Astrocyte (in vitro differentiated cells and primary cell): ENCODE measurements at places on chromosomes 2 and 18. TPM values are rescaled to one million over a fixed set of nuclear protein-coding genes. Genes with fewer than 3 reads are reported as not detected.

DNA sequence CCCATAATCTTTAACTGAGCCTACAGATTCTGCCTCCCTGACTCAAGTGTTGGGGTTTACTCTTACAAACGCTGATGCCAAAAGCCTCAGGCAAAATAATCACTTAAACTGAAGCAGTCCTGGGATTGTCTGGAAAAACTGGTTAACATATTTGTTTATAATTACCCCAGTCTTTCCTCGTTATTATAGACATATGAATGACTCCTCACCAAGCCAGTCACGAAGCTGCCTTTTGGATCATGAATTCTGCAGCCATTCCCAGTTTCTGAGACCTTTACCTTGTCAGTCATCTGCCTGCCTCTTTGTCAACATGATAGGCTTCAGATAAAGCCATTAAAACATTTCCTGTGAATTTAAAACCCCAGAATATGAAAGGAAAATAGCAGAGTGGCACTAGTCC is 46.4 kb downstream of the MREG start:
- no peak for DNase-seq

DNA sequence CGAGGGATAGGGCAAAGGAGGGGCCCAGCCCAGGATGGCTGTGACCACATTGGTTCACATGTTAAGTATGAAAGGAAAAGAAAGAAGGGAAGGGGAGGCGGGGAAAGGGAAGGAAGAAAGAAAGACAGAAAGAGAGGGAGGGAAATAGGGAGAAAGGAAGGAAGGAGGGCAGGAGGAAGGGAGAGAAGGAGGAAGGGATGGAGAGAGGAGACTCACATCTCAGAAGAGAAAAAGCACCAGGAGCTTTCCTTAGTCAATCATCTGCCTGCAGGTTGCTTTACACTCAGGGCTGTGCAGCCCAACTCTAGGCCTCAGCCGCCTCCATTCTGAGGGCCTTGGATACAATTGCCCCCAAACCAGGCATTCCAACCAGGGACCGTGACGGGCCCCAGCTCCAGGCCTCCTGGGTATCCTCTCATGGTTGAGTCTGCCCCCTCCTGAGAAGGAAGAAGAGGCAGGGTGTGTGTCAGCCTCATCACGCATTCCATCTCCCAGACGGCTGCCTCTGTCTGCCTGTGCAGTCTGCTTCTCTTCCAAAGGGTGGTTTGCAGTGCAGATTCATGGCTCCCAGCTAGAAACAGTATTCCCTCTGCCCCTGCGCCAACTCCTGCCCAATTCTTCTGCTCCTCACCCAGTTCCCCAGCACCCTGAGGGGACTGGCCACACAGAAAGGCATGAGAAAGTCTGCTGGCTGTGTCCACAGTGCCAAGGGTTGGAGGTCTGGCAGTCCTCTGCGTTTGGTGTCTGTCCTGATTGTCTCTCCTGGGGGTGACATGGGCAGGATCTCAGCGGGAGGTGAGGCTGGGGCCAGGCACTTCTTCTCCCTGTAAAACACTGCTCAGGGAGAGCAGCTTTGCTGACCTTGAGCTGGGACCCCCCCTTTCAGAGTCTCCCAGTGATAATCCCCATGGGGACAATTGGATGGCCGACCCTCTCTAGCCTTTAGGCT is 163.3 kb downstream of the SMAD7 start:
- no peak for DNase-seq

The STAMBP gene
- total RNA-seq, result 46.1 and 46.5 TPM in 2 replicates

DNA sequence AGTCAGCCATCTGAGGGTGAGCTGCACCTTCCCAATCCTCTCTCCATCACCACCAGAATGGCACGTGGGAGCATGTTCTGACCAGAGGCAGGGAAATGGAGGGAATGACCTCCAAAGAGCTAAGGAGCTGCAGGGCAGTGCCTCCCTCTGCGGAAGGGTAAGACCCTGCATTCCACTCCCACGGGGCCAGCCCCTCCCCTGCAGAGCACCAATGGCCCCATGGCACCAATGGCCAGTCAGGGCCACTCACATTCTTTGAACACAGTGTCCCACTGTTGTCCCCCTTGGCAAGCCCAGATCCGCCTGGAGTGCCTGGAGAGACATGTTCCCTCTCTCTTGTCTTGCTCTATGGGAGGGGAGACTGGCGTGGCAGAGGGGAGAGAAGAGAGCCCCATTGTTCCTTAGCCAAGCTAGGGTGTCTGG is 164.4 kb downstream of the TNS1 start:
- no peak for DNase-seq

The PCARE gene
- total RNA-seq, result not detected in 2 replicates

- no peak for DNase-seq
Measured at GRCh38 chr2:195711478-195711877, 54.5 kb downstream of the SLC39A10 start.

DNA sequence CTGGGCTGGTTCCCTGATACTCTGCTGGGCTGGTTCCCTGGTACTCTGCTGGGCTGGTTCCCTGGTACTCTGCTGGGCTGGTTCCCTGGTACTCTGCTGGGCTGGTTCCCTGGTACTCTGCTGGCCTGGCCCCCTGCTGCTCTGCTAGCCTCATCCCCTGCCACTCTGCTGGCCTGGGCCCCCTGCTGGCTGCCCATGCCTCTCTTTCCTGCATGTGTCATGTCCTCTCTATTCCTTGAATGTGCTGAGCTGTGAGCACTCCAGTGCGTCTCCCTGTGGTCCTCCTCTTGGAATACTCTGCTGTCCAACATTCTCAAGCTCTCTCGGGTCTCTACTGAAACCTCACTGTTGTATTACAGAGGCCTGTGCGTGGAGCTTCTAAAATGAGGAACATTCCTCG is 216.3 kb downstream of the RNF144A start:
- DNase-seq, result no peak

- DNase-seq, result no peak
Measured at GRCh38 chr2:20635113-20635510, 15.8 kb downstream of the HS1BP3 start.

- DNase-seq, result peak; percentile 19
Measured at GRCh38 chr18:33116376-33116775, 324.1 kb downstream of the CCDC178 start.

DNA sequence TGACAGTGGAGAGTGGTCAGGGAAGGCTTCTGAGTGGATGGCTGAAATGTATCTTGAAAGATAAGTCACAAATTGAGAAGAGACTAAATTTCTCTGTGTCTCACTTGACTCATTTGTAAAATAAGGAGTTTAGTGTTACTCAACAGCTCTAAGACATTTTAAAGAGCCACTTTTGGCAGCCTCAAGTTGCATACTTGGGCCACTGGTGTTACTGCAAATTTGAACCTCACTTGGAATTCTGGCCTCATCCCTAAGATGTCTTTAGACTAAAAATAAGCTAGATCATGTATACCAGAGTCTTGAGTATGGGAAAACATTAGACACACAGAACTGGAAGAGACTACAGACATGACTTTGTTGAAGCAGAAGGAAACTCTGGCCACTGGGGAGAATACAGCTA is 4.5 kb upstream of the MTLN start:
- DNase-seq, result peak; percentile 4

GRCh38 chr2:40041422-40042382 is 262.6 kb upstream of the THUMPD2 start:
- peak; percentile 91 for DNase-seq

The CFC1 gene
- not detected in 2 replicates for total RNA-seq

DNA sequence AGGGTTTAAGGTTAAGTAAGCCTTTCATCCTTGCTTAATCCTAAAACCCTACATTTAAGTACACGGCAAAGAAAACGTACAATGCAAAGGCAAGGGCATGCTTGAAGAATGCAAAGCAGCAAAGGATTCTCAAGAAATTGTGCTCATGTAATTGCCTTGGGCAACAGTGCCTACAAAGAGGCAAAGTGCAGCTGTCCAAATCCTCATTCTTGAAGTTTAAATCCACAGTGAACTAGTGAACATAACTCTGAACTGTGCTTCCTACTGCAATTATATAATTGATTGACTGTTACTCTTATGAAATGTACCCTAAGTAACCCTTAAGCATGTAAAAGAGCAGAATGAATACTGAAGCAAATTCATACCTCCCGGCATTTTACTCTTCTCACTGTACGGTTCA is 85.4 kb downstream of the MAP3K20 start:
- DNase-seq, result no peak

- peak; percentile 34 for DNase-seq
Measured at GRCh38 chr2:173441222-173441621, 86.5 kb downstream of the CDCA7 start.

GRCh38 chr2:135948642-135949355 is 36.6 kb downstream of the DARS1 start:
- DNase-seq, result peak; percentile 82

The RMDN2 gene
- 4.7 and 5.1 TPM in 2 replicates for total RNA-seq
